CD4-positive, alpha-beta T cell (primary cell): ENCODE measurements at places on chromosomes 4 and X.

GRCh38 chr4:15106399-15106798 lies 104.1 kb downstream of the CPEB2 start:
- DNase-seq = no peak

- no peak for DNase-seq
These were observed 12.3 kb downstream of the SCARB2 start for GRCh38 chr4:76201276-76201675.

GRCh38 chrX:106397788-106398538 lies 213.8 kb upstream of the RADX start:
- no peak for DNase-seq

- DNase-seq = no peak
These were observed 183.8 kb upstream of the NUDT10 start for GRCh38 chrX:51148848-51149247.

GRCh38 chr4:6991249-6991648 lies 51.9 kb upstream of the TADA2B start:
- DNase-seq = no peak

DNA sequence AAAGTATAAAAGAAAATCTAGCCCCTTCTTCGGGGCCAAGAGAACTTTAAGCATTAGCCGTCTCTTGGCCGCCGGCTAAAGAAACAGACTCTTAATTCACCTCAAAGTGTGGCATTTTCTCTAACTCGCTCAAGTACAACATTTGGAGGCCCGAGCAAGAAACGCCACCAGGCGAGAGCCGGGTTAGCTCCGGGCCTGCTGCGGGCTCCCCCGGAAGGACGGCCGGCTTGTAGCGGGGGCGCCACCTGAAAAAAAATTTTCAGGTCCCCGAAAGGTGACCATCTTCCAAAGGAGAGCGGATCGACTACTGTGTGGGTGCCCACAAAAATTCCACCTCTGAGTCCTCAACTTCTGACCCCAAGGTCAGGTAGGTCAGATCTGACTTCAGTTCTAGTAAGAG lies 156.0 kb downstream of the DEFB131A start:
- no peak for DNase-seq

DNA sequence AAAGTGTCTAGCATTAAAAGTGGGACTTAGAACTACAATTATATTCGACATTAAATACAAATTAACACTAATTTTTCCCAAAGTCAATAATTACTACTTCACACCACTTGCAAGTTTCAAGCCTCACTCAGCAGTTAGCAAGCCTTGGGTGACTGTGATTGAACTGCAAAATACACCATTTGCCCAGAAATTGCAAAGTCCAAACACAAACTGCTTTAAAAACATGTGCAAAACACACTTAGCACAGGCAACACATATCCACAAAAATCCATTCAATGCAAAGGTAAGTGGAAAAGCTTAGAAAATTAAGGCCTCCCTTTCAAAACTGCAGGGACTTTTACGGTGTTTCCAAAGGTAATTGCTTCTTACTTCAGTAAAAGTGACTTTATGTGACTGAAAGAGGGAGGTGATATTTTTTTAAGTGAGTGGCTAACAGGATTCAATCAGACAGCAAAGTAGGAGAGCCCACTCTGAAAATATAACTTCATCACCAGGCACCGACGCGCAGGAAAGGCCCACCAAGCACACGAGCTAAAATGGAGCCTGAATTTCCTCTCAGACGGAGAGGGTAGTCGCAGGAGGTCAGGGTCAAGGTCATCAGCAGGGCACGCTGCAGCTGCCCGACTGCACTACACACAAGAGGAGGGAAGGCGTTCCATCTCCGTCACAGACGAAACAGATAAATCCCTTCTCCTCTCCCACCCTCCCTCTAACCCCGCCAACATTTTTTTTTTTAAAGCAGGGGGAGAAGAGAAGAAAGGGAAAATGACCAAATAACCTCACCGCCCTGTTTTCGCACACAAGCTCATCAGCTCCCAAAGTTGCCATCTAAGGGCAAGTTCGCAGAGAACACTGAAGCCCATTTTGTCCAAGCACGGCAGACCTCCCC lies 3.1 kb downstream of the ZNF827 start:
- no peak for DNase-seq

- DNase-seq = no peak
These were observed 174.6 kb downstream of the BMPR1B start for GRCh38 chr4:94932366-94932765.

- no peak for DNase-seq
These were observed 64.0 kb upstream of the DDIT4L start for GRCh38 chr4:100254237-100254636.

GRCh38 chr4:47410271-47410670 lies 53.2 kb downstream of the COMMD8 start:
- no peak for DNase-seq

- DNase-seq = no peak
These were observed 206.6 kb upstream of the ITM2A start for GRCh38 chrX:79573760-79574159.

DNA sequence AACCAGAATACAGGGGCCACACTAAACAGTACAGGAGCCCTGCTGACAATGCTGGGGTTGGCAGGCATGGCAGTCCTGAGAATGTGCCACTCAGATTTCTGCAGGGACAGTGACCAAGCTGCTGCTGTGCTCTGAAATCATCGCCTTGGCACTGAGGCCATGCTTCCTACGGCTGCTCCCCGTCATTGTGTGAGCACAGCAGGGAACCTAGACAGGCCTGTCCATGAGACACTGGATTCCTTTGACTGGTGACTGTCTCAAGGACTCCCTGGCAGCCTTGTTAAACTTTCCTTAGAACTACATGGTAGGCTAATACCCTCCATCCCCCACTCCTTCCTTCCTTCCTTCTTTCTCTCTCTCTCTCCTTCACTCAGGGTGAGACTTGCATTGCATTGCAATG lies 111.4 kb downstream of the LUZP4 start:
- DNase-seq = no peak

DNA sequence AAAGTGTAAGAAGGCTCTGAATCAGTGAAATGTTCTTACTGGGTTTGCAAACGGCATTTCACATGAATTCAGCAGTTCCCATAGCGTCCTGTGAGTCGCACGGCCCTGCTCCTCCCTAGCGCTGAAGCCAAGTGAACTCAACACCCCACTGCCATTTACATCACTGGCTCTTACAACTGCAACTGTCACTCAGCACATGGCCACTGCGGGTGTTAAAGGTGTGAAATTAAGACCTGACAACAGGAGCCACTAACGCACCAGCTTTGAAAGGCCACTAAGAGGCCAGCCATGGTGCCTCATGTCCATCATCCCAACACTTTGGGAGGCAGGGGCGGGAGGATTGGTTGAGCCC lies 31.7 kb downstream of the RNF212 start:
- DNase-seq = no peak

GRCh38 chr4:41290479-41290878 lies 33.8 kb downstream of the UCHL1 start:
- no peak for DNase-seq

GRCh38 chr4:55438314-55438713 lies 42.6 kb downstream of the TMEM165 start:
- DNase-seq = no peak

DNA sequence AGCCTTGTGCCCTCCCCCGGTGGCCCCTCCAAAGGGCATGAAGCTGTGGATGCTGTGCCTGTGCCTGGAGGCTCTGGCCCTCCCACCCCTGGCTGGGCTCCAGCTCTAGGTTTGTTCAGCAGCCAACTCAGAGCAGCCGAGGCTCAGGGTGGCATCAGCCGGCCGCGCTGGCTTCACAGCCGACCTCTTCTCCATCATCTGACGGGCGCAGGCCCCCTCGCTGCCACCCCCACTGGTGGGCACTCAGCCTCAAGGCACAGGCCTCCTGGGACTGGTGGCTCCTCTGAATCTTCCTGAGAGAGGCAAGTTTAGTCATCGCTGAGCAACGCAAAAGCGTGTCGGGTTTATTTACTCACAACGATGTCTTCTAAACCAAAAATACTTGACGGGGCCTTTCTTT lies 46.0 kb downstream of the PCGF3 start:
- no peak for DNase-seq

GRCh38 chr4:123361195-123361861 lies 35.3 kb upstream of the SPRY1 start:
- no peak for DNase-seq

DNA sequence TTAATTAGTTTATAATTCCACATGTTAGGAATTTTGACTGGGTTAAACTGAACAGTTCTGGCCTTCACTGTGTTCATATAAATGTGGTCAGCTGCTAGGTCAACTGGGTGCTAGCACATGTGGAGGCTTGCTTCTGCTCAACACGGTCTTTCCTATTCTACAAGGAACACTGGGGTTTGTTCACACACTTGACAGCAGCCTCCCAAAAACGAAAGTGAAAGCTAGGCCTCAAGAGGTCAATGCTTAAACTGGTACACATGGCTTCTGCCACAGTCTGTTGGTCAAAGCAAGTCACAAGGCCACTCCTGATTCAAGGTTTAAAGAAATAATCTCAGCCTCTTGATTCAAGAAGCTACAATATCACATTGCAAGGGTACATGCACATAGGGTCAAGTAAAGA lies 126.5 kb downstream of the QDPR start:
- no peak for DNase-seq

DNA sequence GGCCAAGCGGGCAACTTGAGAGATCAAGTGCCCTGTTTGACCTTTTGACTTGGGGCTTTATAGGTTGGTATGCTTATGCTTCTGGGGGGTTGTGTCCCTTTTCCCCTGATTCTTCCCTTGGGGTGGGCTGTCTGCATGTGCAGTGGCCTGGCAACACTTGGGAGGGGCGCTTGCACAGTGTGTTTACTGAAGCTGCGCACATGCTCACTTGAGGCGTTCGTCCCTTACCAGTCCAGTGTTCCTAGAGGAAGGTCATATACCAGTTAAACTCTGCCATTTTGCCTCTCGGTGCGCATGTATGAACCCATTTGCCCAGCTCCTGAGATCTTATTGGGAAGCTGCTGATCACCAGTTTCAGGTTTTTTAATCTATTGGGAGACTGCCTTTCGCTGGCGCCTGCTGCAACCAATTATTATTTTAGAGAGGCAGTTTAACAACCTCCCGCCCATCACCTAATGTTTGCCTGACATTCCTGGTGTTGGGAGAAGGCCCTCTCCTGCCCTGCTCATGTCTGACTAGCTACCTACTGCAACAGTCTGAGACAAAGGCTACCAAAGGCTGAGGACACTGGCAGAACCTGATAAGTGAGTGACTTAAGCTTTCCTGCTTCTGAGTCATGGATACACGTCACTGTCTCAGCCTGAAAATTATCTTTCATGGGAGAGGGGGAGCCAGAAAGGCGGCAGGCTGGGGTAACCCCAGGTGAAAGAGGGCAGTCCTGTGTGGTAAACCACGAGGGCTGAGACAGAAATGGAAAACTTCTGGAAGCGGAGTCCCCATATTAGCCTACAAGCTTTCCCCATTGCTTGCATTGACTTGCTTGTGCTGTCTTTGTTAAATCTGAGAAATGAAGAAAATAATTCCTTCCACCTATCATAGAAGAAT lies 97.6 kb downstream of the CPE start:
- DNase-seq = no peak

- DNase-seq = no peak
These were observed 13.4 kb upstream of the PLCXD1 start for GRCh38 chrX:267771-268261.

DNA sequence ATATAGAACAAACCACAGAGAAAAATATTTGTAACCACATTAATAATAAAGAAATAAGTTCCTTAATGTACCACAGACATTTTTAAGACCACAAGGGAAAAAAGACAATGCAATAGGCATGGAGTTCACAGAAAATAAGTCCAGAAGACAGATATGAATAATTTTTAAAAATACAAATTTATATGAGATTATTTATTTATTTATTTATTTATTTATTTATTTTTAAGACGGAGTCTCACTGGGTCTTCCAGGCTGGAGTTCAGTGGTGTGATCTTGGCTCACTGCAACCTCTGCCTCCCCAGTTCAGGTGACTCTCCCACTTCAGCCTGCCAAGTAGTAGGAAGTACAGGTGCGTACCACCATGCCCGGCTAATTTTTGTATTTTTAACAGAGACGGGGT lies 53.7 kb downstream of the THAP9 start:
- no peak for DNase-seq

DNA sequence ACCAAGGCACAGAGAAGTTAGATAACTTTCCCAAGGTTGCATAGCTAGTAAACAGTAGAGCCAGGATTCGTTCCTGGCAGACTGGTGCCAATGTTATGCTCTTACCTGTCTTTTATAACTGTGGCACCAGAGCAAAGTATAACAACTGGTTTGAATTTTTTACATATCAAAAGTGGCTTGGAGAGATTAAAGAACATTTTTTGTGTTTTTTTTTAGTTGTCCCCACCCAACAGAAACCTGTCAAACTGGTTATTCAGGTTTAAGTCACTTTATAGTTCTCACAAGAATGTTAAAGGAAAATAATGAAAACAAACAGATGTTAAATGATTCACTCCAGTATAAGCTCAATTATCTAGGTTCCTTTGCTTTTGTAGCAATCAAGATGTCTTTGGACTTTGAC lies 15.6 kb upstream of the FAM47E start:
- no peak for DNase-seq

DNA sequence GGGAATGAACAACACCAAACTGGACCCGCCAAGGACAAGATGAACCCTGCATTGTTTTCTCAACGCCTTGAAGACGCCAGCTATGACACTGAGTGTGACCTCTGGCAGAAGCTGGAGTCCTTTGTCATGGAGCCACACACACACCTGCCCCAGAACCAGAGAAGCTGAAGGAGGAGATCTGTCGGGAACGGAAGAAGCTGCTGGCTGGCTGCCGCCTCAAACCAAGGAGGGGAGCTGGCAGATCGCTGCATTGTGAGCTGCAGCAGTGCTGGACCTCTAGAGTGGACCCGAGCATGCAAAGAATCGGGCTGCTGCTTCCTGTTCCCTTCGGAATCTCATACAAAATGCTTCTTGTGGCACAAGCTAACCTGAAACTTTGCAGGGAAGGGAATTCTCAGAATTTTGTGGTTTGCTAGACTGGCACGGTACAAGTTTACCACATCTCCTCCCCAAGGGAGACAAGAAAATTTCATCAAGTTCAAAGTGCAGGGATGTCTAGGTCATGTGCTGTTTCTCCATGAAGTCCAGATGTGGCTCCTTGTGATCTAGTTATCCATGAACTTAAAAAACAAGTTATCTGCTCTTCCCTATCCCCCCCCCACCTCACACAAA lies 23.4 kb upstream of the GLRB start:
- DNase-seq = no peak

DNA sequence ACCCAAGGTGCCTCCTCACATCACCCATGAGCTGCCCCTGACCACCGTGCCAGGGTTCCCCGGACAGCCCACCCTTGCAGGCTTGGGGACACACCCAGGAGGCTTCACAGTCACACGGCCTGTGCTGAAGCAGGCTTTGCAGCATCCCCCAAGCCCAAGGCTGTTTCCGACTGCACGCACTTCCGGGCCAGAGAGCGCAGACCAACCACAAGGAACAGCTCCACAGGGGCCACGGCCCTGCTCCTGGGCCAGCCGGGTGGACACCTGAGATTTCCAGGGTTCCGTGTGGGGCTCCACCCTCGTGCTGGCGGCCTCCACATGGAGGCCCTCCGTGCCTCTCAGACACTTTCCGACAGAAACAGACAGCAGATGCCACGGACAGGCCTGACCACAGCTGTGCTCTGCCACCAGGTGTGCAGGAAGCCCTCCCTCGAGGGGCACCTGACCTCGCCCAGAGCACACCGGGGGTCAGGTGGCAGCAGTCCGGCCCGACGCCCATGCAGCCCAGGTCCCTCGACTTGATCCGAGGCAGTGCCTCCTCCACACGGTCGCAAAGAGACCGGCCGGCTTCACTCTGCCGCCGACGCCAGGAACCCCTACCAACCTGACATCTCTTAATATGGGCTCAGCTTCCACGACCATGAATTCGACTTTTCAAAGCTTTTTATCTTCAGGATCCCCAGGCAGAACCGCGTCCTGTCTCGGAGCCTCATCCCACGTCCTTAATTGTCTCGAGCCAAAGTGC lies 8.0 kb downstream of the CTBP1 start:
- no peak for DNase-seq
